Stimulated activated CD4-positive, alpha-beta T cell treated with anti-CD3 and anti-CD28 coated beads, TNF-alpha, amount 100 ng/mL, for 4 hours (primary cell): ENCODE measurements at places on chromosomes 13 and 19.

- no peak for DNase-seq
These were observed 54.5 kb upstream of the KL start for GRCh38 chr13:32961724-32962123.

- DNase-seq, result no peak
These were observed 36.0 kb downstream of the SPTBN4 start for GRCh38 chr19:40502647-40503319.

- DNase-seq, result no peak
These were observed 13.4 kb upstream of the TUBGCP3 start for GRCh38 chr13:112601371-112601770.

GRCh38 chr13:68319384-68319783, 1089.2 kb upstream of the PCDH9 start:
- no peak for DNase-seq

- DNase-seq, result no peak
These were observed 231.1 kb downstream of the ENOX1 start for GRCh38 chr13:43555667-43556066.
